ENCODE measurements at places on chromosomes 6 and 20. TPM values are rescaled to one million over a fixed set of nuclear protein-coding genes. Genes with fewer than 3 reads are reported as not detected.
A peak's percentile ranks its signal among the peaks of the same experiment; 100 is the strongest.

GRCh38 chr20:1831096-1831495 lies 64.1 kb upstream of the SIRPA start:
- no peak for DNase-seq

DNA sequence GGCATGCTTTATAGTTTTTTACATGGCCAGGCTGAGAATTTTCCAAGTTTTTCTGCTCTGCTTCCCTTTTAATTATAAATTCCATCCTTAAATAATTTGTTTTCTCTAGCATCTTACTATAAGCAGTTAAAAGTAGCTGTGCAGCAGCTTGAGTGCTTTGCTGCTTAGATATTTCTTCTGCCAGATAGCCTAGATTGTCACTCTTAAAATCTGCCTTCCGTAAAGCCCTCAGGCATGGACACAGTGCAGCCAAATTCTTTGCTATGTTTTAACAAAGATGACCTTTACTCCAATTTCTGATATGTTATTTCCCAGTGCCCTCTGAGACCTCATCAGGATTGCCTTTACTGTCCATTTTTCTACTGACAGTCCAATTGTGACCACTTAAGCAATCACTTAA lies 92.6 kb upstream of the SGK1 start:
- no peak for DNase-seq

GRCh38 chr20:45098103-45098773 lies 2.7 kb downstream of the KCNS1 start:
- DNase-seq: peak; percentile 65

ACAT2 gene
- 228 TPM for total RNA-seq

All from glutamatergic neuron (in vitro differentiated cells).